ENCODE measurements at places on chromosomes 1 and 21.

- no peak for DNase-seq
Observed at GRCh38 chr1:179883745-179884138, 1.7 kb downstream of the TOR1AIP1 start.

GRCh38 chr1:240575981-240576662 is 35.8 kb downstream of the GREM2 start:
- no peak for DNase-seq

GRCh38 chr1:29784276-29785136 is 548.2 kb downstream of the PTPRU start:
- DNase-seq = no peak

GRCh38 chr1:19676438-19676922 is 11.8 kb downstream of the HTR6 start:
- no peak for DNase-seq

DNA sequence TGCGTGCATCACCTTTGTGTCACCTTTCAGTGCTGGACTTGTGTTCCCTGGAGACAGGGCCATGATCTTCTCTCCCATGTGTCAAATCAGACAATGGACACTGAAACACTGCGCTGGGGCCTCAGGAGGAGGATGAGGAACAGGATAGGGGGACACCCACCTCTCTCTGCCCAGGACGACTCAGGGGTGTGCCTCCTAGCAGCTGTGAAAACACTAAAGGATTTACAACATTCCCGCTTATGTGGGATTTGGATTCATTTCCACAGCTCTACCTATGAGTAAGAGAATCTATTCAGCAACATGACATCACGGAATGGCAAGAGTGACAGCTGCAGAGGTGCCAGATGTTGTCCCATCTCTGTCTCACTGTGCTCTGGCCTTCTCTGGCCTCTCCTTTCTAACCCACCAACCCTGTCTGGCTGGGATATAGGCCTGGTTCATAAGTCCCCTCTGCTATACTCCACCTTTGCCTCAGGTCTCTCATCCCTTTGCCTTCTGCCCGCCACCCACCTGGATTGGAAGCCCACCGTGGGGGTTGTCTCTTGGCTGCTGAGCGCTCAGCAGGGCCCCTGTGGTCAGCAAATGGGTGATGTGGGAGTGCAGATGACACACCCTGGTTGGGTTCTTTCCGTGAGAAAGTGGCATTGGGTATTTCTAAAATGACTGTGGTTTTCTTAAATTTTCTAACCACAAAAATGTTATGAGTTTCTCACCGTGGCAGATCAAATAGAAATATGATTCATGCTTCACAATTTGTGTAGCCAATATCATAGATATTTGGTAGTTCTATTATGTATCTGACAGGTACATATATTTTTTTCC is 47.1 kb upstream of the TLR5 start:
- DNase-seq = peak; percentile 59

- DNase-seq = peak; percentile 67
Observed at GRCh38 chr1:153536012-153536670, 350 bp upstream of the S100A6 start.

GRCh38 chr1:108814343-108815125 is 42.4 kb downstream of the AKNAD1 start:
- DNase-seq = no peak

All from activated CD8-positive, alpha-beta memory T cell treated with anti-CD3 and anti-CD28 coated beads for 4 hours (primary cell).